ENCODE measurements at places on chromosomes 12 and 14.

- DNase-seq, result no peak
These were observed 78.1 kb upstream of the NOS1 start for GRCh38 chr12:117439531-117440001.

- no peak for DNase-seq
These were observed 44.1 kb downstream of the NIN start for GRCh38 chr14:50786751-50787464.

- DNase-seq, result peak; percentile 54
These were observed 71.3 kb downstream of the SUSD6 start for GRCh38 chr14:69682621-69683263.

- DNase-seq, result no peak
These were observed 5.6 kb downstream of the FAM234B start for GRCh38 chr12:13049816-13050215.

DNA sequence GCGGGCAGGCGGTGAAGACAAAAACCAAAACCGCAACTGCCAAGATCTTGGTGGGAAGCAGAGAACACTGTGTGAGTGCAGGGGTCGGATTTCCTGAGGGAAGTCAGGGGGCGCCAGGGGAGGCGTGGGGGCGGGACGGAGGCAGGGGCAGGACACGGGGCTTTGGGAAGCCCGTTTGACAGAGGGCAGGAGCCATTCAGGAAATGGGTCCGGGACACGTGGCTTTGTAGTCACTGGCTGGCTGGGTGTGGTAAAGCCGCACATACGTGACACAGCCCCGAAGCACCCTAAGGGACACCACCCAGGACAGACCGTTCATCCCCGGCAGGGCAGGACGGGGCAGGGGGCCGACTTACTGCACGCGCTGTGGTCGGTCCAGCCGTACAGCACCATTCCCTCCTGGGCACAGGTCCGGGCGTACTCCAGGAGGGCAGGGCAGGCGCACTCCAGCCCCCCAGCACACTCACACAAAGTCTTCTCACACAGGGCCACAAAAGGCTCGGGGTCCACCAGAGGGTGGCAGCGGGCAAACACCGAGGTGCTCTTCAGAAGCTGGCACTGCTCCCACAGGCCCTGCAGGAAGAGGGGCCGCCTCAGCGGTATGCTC, 49.4 kb downstream of the VWF start:
- DNase-seq, result no peak

DNA sequence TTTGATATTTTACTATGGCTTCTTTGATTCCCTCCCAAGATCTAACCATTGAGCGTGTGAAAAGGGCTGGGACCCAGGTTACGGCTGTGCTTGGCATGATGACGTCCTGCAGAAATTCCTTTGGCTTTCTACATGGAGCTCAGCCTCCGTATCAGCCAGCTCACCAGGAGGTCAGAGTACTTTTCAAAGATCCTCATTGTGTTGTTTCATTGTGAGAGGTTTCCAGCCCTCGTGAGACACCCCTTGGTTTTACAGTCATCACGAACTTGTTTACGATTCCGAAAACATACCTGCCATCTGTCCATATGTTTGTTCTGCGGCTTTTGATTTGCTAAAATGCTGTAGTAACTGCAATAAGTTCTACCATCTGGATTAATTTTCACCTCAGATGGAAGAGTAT, 453.1 kb downstream of the TMEM121 start:
- DNase-seq, result no peak
